Stimulated activated CD8-positive, alpha-beta memory T cell treated with anti-CD3 and anti-CD28 coated beads, Interleukin-4, amount 100 ng/mL, for 1 hour (primary cell): ENCODE measurements at places on chromosomes 2 and 18.

- DNase-seq, result no peak
Measured at GRCh38 chr2:180325416-180326120, 318.5 kb upstream of the CWC22 start.

DNA sequence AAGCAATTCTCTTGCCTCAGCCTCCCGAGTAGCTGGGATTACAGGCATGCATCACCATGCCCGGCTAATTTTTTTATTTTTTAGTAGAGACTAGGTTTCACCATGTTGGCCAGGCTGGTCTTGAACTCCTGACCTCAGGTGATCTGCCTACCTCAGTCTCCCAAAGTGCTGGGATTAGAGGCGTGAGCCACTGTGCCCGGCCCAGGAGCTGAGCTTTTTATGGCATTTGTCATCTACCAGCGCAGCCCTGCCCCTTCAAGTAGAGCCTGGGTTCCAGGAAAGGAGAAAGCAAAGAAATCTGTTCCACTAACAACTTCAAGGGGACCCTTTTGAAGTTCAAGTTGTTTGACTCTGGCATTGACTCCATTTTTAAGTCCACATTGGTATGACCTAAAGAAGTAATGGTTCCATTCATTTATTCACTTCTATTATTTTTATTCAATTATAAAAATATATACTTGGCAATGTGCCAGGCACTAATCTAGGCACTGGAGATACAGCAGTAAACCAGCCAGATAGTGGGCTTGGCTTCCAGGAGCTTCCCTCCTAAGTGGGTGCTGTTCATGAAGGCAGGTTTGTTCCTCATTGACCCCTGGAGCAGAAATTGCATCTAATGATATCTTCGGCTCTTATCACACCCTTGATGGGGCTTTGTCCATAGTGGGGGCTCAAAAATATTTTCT lies 8.0 kb upstream of the SFTPB start:
- DNase-seq, result no peak

DNA sequence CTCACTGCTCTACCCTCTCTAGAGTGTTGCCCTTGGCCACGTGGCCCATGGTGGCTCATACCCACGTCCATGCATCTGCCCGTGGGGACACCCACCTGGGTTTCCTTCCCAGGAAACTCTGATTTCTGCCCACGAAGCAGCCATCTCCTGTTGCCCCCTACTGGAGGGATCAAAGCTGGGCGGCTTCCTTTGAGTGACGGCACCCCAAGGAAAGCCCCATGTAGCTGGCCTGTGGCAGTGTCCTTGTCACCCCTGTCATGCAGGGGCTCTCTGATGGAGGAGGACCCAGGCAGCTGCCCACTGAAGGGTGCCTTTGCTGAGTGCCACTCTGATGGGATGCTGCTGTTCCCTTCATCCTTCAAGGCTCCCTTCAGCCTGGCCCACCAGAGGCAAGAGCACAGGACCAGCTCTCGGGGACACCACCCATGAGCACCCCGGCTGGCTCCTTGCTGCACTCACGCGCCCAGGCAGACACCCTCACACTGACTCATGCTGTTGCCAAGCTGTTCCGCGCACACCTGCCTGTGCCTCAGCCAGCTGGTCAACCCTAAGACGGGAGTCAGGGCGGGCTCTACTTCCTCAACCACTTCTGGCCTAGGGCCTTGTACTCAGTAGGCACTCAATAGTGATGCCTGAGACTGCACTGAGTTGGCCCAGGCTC lies 101.1 kb downstream of the CTIF start:
- no peak for DNase-seq

GRCh38 chr2:225566798-225567197 lies 167.3 kb downstream of the NYAP2 start:
- no peak for DNase-seq

DNA sequence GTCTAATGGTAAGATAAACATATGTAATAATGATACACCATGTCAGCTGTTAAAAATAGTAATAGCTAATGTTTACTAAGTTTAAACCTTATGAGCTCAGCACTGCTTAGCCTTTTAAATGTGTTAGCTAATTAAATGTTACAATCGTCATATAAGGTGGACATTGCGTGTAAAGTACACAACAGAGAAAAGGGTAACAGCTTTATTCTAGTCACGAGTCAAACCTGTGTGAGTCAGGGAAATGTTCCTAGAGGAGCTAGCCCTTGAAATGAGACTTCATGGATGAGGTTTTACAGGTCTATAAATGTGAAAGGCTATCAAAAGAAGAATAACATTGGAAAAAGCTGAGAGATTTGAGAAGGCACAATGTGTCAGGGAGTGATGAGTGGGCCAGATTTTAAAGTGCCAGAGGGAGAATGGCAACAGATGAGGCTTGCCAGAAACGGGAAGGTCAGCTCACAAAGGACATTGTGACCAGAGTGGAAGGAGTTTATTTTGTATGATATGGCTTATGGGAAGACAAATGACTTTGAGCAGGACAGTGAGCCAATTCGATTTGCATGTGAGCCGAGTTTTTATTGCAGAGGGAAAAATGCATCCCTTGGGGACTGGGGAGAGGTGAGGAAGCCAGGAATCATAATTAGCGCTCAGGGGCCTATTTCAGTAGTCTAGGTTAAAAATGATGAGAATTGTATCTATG lies 276.3 kb downstream of the CTNNA2 start:
- DNase-seq, result no peak

DNA sequence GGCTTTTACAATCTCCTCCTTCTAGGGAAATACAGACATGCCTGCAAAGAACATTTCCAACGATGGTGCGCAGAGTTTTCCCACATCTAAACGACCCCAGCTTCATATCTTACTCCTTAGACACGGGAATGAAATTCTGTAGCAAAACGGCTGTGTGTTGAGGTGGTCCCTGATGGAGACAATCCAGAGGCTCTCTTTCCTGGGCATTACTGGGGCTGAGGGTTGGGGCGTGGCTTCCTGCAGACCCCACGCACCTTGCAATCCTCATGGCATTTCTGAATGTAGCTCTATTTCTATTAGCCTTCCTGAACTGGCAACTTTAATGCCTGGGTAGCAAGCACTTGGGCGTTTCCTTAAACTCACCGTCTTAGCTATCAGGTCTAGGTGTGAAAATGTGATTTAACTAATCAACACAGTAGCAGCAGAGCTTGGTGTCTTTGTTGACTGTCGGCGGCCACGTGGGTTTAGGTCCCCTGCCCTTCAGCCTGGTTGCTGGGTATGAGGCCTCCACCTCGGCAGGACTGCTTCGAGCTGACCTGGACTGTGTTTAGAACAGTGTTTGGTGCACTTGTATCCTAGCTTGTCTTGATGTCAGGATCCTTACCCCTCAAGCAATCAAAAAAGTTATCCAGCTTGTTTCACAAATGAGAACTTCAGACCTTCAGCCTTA lies 242.8 kb downstream of the GBX2 start:
- DNase-seq, result no peak

DNA sequence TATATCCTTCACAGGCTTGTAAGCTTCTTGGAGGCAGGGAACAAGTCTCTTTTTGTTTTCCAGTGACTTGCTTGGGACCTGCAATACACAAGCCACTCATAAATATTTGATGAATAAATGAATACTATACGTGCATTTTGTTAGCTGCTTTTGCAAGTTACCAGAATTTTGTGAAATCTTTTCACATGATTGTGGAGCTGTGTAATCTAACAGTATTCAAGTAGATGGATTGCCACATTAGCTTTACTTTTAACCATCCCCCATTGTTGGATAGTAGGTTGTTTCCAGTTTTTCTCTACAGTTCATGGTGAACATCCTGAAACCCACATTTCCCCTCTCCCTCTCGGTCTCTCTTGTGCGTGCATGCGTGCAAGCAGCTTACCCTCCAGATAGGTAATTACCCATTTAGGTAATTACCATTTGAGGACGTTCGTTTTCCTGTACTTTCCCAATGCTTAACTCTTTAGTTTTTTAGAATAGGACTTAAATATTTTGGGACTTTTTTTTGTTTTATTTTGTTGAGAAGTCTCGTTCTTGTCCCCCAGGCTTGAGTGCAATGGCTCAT lies 12.5 kb downstream of the ZNF407 start:
- DNase-seq, result no peak

DNA sequence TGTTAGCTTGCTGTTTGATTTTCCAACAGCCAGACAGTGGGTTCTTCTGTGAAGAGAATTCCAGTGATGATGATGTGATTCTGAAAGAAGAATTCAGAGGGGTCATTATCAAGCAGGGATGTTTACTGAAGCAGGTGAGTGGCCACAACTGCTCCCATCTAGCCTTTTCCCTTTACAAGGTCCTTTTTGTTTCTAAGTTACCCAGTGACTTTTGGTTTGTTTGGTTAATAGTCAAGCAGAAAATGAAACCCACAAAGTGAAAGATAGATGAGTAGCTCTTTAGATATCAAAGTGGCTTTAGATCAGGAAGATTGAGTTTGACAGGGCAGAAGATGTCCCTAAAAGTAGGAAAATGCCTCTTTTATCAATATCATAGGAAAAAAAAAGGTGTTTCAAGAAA lies 23.3 kb downstream of the PLEK start:
- no peak for DNase-seq

- no peak for DNase-seq
Measured at GRCh38 chr2:240925191-240925567, 19.0 kb downstream of the CROCC2 start.

DNA sequence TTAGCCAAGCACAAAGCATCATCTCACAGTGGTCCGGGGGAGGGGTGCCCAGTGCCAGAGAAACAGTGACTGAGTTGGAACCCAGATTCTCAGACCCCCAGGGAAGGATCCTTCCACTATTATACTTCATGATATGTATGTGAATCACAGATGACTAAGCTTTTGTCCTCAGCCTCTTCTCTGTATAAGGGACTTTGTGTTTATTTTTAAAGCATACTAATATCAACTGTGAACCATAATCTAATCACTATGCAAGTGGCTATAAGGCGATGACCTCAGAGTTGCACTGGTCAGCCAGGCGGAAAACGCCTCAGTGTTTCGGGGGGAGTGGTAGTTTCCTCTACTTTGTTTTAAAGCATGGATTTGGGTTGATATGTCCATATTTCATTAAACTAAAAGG lies 160.4 kb upstream of the TMEM200C start:
- DNase-seq, result no peak

GRCh38 chr2:129055824-129056223 lies 737.2 kb upstream of the HS6ST1 start:
- DNase-seq, result no peak

DNA sequence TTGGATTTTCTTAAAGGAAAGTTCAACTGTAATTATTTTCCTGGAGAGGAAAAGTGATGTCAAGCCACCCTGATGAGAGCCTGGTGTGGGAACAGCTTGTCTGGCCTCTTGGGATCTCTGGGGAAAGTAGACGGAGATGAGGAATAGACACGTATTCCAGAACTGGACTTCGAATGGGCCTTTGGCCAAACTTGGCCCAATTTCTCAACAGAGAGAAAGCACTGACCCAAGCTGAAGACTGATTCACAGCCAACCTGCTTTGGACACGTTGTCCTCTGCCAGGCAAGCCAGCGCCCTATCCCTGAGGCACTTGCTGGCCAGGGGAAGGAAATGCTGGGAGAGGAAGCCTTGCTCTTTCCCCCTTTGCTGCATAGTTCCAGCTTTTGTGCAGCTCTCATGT lies 70.8 kb upstream of the CTAGE1 start:
- no peak for DNase-seq

DNA sequence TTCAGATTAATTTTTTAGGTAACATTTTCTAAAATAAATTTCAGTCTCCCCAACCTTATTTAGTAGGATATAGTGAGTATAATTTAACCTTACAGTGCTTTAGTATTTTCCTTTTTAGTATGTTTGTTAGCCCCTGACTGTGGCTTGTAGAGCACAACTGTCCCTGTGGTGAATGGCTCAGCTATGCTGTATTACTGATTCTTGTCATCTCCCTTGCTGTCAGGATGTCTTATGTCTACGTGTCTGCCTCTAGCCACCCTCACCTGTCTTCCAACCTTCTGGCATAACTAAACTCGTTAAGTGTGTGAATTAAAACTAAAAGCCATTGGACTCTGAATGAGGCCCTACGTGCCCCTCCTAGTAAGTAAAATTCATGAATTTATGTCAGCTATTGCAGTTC lies 18.4 kb downstream of the MRPS9 start:
- no peak for DNase-seq

- no peak for DNase-seq
Measured at GRCh38 chr2:239598011-239598731, 197.4 kb upstream of the HDAC4 start.

- no peak for DNase-seq
Measured at GRCh38 chr2:121386707-121387106, 101.7 kb upstream of the TFCP2L1 start.

GRCh38 chr2:120893811-120894584 lies 158.3 kb downstream of the GLI2 start:
- DNase-seq, result no peak

- no peak for DNase-seq
Measured at GRCh38 chr2:173030561-173031490, 44.8 kb upstream of the MAP3K20 start.

GRCh38 chr18:58960946-58961722 lies 96.5 kb downstream of the ZNF532 start:
- no peak for DNase-seq

GRCh38 chr2:96449174-96449573 lies 56.0 kb downstream of the NEURL3 start:
- DNase-seq, result no peak

DNA sequence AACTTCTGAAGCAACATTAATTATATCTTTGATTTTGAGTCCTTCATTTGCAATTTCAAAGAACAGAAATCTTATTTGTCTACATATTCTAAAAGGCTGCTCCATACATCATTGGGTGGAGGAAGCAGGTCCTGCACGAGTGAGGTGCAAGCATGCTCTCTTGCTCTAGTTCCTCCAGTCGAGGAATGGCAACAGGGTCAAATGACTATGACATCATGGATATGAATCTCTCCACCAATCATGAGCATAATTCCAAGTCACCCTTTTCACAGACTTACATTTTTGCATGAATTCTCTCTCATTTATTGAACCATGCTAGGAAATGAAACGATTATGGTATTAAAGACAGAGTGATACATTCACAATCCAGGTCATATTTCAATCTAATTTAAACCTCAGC lies 608.8 kb upstream of the SOX11 start:
- no peak for DNase-seq

- DNase-seq, result no peak
Measured at GRCh38 chr18:38944446-38945024, 1378.9 kb upstream of the CELF4 start.

DNA sequence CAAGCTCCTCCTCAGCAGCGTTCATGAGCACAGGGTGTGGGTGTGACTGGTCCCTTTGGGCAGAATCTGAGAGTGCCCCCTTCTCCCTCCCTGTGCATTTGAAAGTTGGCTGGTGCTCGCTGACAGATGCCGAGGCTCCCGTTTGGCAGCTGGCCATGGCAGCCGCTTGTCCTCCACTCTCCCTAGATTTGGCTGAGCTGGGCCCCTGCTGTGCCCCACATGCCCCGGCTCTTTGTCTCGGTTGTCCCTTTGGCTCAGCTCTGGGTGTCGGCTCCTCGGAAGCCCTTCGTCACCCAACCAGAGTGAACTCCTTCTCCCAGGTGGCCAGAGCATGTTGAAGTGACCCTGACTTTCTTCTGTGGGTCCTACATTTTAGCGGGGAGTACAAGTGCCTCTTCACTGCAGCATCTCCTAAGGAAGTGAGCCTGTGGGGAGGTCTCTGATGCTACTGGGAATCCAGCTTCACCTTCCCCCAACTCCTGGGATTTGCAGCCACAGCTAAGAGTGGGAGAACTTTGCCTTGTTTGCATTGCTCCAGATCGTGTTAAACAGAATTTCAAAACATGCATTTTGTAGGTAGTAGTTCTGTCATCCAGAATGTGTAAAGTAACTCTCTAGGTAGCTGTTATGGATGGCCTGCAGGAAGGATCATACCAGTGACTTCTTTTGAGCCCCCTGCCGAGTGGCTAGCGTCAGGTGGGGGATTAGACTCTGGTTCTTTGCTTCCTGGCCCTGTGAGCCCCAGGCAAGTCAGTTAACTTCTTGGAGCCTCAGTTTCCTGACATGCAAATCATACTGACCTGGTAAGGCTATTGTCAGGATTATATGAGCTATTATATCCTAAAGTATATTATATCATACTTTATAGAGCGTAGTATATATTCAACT lies 24.2 kb downstream of the HPCAL1 start:
- no peak for DNase-seq
